ENCODE measurements at places on chromosomes 16 and 17.
A peak's percentile ranks its signal among the peaks of the same experiment; 100 is the strongest.

DNA sequence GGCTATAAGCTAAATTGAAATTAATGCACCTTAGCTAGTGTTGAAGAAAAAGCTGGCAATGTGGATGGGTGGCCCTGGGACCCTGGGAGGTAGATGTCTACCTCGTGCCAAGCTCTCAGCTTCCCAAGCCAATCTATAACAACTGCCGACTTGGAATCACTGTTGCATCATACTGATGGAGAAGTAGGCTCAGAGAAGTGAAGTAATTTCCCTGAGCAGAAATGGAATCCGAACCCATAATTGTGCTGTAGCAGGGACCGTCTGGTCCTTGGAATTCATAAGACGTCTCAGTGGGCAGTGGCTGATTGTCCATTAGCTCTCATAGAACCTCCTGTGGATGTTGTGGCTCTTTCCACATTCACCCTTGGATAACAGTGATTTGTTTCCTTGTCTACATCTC, 196.6 kb downstream of the RAB11FIP4 start:
- no peak overlapping the region for H3K4me3 ChIP-seq
- H3K27ac ChIP-seq: no peak overlapping the region
- no peaks in the 10 kb centered on the region for H3K4me1 ChIP-seq

- H3K4me3 ChIP-seq: no peak overlapping the region
- H3K27ac ChIP-seq: no peak overlapping the region
- peaks cover 54% of the 10 kb centered on the region for H3K27me3 ChIP-seq
- H3K4me1 ChIP-seq: peaks cover 24% of the 10 kb centered on the region
- DNase-seq: peak; percentile 10
- no peaks in the 10 kb centered on the region for H3K36me3 ChIP-seq
Measured at GRCh38 chr17:32264140-32264799, 1.4 kb upstream of the RHBDL3 start.

DNA sequence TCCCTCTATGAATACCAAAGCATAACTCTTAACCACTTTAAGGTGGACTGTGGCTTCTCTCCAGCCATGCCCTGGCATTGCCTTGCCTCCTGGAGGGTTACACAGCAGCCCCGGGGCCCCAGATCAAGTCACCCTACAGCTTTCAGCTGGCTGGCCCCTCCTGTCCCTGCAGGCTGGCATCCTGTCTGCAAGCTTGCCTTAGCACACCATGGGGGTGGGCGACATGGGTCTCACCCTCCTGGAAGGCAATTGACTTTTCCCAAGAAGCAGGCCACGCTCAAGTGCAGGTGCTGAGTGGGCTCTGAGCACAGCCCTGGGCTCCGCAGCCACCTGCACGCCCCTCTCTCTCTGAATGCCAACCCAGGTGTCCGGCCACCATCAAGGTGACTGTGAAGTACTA, 25.8 kb upstream of the AKTIP start:
- no peaks in the 10 kb centered on the region for H3K36me3 ChIP-seq
- no peaks in the 10 kb centered on the region for H3K27me3 ChIP-seq
- H3K4me3 ChIP-seq: no peak overlapping the region
- no peaks in the 10 kb centered on the region for H3K4me1 ChIP-seq
- DNase-seq: no peak

GRCh38 chr17:29880031-29880430, 50.0 kb downstream of the SSH2 start:
- peaks cover 12% of the 10 kb centered on the region for H3K4me1 ChIP-seq
- no peak overlapping the region for H3K27ac ChIP-seq
- H3K4me3 ChIP-seq: no peak overlapping the region
- H3K27me3 ChIP-seq: no peaks in the 10 kb centered on the region
- no peaks in the 10 kb centered on the region for H3K36me3 ChIP-seq

DNA sequence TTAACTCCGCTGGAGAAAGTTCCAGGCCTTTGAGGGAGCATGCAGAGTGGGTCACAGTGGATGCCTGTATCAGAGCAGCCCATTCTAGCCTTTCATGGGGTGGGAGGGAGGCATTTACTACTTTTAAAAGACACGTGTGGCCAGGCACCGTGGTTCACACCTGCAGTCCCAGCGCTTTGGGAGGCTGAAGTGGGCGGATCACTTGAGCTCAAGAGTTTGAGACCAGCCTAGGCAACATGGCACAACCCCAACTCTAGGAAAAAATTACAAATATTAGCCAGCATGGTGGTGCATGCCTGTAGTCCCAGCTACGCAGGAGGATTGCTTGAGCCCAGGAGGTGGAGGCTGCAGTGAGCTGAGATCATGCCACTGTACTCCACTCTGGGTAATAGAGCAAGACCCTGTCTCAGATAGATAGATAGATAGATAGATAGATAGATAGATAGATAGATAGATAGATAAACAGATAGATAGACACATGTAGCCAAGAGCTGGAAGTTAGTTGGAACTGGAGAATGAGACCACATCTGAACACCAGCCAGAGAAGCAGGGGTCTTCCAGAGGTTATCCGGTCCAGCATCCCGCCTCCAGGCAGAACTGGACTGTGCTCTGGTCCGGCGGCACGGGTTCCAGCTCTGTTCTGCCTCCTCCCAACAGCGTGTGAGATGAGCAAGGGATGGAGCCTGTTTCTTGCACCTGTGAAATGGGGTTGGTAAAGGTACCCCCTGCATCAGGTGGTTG, 3.6 kb downstream of the ADCY7 start:
- no peaks in the 10 kb centered on the region for H3K36me3 ChIP-seq
- H3K27ac ChIP-seq: no peak overlapping the region
- no peak overlapping the region for H3K4me3 ChIP-seq
- no peak for DNase-seq
- H3K4me1 ChIP-seq: peaks cover 70% of the 10 kb centered on the region

GRCh38 chr17:43540821-43541674, 5.1 kb downstream of the ETV4 start:
- peaks cover 9% of the 10 kb centered on the region for H3K4me1 ChIP-seq
- no peaks in the 10 kb centered on the region for H3K36me3 ChIP-seq
- H3K27ac ChIP-seq: no peak overlapping the region

DNA sequence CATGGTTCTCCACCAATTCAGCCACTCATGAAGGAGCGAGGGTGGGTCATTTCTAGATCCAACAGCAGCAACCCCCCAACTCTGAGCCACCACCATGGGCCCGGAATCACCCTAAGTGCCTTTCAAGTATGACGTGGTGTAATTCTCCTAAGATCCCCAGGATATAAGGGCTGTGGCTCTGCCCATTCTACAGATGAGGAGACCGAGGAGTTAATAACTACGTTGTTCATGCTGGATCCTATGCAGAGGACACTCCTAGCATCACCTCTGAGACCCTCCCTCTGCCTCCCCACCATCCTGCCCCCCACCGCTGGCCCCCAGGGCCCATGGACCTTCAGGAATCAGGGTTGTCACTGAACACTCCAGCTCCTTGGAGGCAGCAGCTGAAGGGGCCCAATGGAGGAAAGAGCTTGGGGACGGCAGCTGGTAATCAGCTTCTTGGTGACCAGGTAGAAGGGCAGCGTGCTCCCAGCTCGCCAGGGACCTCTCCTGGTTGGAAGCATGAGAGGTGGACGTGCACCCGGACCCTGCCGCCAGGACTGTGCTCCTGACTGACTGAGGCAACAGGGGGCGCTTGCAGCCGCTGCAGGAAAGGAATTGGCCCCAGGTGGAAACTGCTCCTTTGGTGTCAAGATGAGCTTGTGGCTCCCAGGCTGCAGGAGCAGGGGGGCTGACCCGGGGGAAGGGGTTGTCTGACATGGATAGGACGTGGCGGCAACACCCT, 28.2 kb upstream of the CACNG1 start:
- DNase-seq: no peak
- H3K4me3 ChIP-seq: no peak overlapping the region
- no peaks in the 10 kb centered on the region for H3K27me3 ChIP-seq
- H3K36me3 ChIP-seq: no peaks in the 10 kb centered on the region
- no peaks in the 10 kb centered on the region for H3K4me1 ChIP-seq

DNA sequence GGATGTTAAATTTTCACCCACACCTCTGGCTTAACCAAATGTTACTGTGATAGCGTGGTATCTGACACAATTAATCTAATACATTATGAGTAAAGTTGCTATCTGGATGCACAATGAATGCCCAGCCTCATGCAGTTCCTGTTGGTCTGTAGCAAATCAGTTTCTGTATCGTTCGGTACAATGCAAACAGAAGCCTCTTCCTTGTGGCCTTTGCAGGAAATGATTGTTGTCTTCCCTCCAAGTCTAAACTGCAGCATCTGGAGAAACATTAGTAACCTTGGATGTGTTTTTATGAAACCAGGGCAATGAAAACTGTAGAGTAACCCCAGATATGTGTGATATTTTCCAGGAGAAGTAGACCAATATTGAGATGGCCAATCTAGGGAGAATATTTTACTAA, 46.8 kb downstream of the CYB561 start:
- no peaks in the 10 kb centered on the region for H3K27me3 ChIP-seq
- H3K27ac ChIP-seq: peak overlapping the region; percentile 19
- DNase-seq: no peak
- H3K36me3 ChIP-seq: peaks cover 33% of the 10 kb centered on the region

All from lower lobe of right lung (tissue), 2 donors.